ENCODE measurements at places on chromosomes 5 and 9. TPM values are rescaled to one million over a fixed set of nuclear protein-coding genes. Genes with fewer than 3 reads are reported as not detected.

DNA sequence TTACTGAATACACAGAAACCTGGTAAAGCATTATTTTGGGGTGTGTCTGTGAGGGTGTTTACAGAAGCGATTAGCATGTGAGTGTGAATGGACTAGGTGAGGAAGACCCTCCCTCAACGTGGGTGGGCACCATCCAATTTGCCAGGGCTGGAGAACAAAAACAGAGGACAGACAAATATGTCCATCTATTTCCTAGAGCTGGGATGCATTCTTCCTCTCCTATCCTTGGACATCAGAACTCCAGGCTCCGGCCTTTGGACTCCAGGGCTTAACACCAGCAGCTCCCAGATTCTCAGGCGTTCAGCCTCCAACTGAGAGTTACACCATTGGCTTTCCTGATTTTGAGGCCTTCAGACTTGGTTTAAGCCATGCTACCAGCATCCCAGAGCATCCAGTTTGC is 65.8 kb upstream of the CHD1 start:
- H3K4me1 ChIP-seq, result peaks cover 12% of the 10 kb centered on the region
- no peak overlapping the region for H3K27ac ChIP-seq
- no peak overlapping the region for H3K4me3 ChIP-seq
- no peaks in the 10 kb centered on the region for H3K27me3 ChIP-seq

GRCh38 chr5:177598477-177598876 is 1.5 kb upstream of the B4GALT7 start:
- H3K27me3 ChIP-seq, result no peaks in the 10 kb centered on the region
- H3K4me3 ChIP-seq, result peak overlapping the region; percentile 93
- H3K27ac ChIP-seq, result peak overlapping the region; percentile 47
- no peak for DNase-seq
- H3K36me3 ChIP-seq, result peaks cover 35% of the 10 kb centered on the region

GRCh38 chr9:120692901-120693699 is 21.2 kb downstream of the MEGF9 start:
- H3K4me1 ChIP-seq, result peaks cover 33% of the 10 kb centered on the region
- no peaks in the 10 kb centered on the region for H3K27me3 ChIP-seq
- DNase-seq, result no peak

Gene MEIKIN
- total RNA-seq, result not detected

Gene NR4A3
- 27.5 TPM for total RNA-seq

GRCh38 chr9:8750639-8751051 is 951.1 kb upstream of the DMAC1 start:
- no peak for DNase-seq
- H3K27ac ChIP-seq, result no peak overlapping the region
- H3K4me3 ChIP-seq, result no peak overlapping the region

DNA sequence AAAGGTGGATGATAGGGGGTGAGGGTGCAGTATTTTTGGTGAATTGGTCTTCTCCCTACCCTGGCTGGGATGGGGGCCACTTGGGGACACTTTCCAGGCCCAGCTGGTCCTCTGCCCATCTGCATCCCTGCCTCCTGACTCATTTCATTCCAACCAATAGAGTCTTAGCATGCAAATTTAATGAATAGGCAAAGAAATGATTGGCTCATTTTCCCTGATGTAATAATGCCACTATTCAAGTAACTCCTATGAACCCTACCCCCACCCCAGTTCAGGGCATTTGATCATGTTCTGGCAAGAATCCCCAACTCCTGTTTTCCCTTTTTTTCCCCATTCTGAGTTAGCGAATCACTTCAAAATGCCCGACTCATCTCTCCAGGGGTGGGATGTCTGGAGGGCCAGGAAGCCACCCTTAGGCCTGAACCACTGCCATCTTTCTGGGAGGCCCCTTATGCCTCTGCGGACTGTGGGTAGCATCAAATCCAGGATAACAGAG is 56.7 kb downstream of the PCDH1 start:
- peaks cover 7% of the 10 kb centered on the region for H3K27me3 ChIP-seq
- no peak for DNase-seq
- H3K27ac ChIP-seq, result no peak overlapping the region
- H3K36me3 ChIP-seq, result no peaks in the 10 kb centered on the region
- H3K4me1 ChIP-seq, result no peaks in the 10 kb centered on the region

- no peak overlapping the region for H3K4me3 ChIP-seq
- H3K4me1 ChIP-seq, result no peaks in the 10 kb centered on the region
- H3K27me3 ChIP-seq, result no peaks in the 10 kb centered on the region
- no peak for DNase-seq
- H3K36me3 ChIP-seq, result peaks cover 23% of the 10 kb centered on the region
These were observed 74.8 kb downstream of the SLF1 start for GRCh38 chr5:94693043-94693822.

DNA sequence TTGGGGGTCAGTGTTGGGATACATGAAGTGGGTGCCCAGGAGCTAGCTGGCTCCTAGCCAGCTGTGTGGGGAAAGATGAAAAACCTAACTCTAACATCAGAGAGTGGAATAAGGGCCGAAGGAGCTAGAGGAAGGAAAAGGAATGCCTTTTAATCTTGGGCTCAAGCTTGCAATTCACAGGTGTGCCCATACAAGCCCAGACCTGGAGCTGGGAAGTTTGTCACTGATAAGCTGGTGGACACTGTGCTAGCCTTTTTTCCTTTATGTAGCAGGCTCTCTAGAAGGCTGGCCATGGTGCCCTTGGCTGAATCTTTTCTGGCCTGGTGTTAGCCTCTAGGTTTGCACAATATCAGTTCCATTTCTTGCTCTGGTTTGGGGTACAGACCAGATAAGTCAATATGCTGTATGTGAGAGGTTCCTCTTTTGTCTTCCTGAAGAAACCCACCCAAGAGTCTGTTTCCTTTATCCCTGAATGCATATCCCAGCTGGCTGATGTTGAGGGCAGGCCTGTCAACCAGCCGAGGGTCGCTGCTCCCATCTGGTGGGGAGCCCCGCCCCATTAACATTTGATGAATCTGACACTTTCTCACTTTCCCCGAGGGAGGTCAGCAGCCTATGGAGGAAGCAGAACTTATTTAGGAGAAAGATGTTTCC is 92.4 kb upstream of the CXCL14 start:
- DNase-seq, result no peak
- H3K4me3 ChIP-seq, result no peak overlapping the region
- no peaks in the 10 kb centered on the region for H3K36me3 ChIP-seq
- H3K27me3 ChIP-seq, result peaks cover 13% of the 10 kb centered on the region
- no peak overlapping the region for H3K27ac ChIP-seq
- H3K4me1 ChIP-seq, result no peaks in the 10 kb centered on the region

- DNase-seq, result no peak
- H3K36me3 ChIP-seq, result no peaks in the 10 kb centered on the region
- H3K27me3 ChIP-seq, result peaks cover 10% of the 10 kb centered on the region
These were observed 9.9 kb downstream of the PAPPA start for GRCh38 chr9:116163293-116164055.

Gene CACNA1B
- 0.05 TPM for total RNA-seq

DNA sequence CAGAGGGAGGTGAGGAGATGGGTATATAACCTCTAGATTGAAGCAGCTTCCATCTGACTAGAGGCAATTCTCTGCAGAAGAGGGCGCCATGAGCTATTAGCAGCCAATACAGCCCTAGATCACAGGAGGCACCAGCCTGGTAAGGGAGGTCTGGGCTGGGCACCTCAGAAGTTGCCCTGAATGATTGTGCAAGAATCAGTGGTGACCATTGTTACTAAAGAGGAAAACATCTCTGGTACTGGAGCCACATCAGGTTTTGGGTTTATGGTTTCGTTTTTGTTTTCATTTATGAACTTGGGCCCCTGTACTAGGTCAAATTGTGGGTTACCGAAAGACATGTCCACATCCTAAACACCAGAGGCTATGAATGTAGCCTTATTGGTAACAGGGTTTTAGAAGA is 342.0 kb downstream of the MLLT3 start:
- no peaks in the 10 kb centered on the region for H3K27me3 ChIP-seq
- H3K27ac ChIP-seq, result no peak overlapping the region
- DNase-seq, result no peak
- peaks cover 2% of the 10 kb centered on the region for H3K36me3 ChIP-seq
- no peaks in the 10 kb centered on the region for H3K4me1 ChIP-seq
- no peak overlapping the region for H3K4me3 ChIP-seq

- H3K4me3 ChIP-seq, result no peak overlapping the region
- peaks cover 2% of the 10 kb centered on the region for H3K27me3 ChIP-seq
- no peak for DNase-seq
- no peaks in the 10 kb centered on the region for H3K4me1 ChIP-seq
- no peak overlapping the region for H3K27ac ChIP-seq
These were observed 302.4 kb downstream of the SMARCA2 start for GRCh38 chr9:2317591-2317990.

Gene SPATA9
- not detected for total RNA-seq

GRCh38 chr9:126791406-126792230 is 13.2 kb upstream of the ZBTB43 start:
- no peak for DNase-seq
- no peak overlapping the region for H3K27ac ChIP-seq

DNA sequence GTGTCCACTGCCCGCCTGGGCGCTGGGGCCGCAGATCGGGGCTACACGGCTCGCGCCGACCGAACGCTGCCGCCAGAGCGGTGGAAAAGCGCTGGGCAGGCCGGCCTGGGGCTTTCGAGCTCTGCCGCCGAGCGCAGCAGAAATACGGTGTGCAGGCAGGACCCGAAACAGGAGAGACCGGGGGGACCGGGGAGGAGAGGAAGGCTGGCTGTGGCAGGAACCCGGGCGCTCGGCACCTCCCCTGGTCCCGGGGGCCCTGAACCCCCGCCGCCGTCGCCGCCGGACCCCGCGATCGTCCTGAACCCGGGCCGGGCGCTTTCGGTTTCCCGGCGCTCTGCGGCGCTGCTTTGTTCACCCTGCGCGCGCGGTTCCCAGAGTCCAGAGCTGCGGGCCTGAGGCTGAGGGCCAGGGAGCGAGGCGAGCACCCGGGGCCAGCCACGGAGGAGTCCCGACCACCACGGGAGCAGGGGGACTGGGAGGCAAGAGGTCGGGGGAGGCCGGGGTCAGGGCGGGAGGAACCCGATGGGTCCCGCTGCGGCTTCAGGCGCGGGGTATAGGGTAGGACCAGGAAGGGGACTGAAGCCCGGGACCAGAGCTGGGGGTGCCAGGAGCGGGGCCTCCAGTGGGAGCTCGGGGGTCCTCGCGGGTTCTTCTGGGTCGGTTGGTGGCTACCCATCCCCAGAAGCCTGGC is 12.0 kb downstream of the IRX2 start:
- peaks cover 53% of the 10 kb centered on the region for H3K27me3 ChIP-seq
- H3K27ac ChIP-seq, result no peak overlapping the region
- H3K36me3 ChIP-seq, result no peaks in the 10 kb centered on the region
